ENCODE measurements at places on chromosomes 6 and 20. TPM values are rescaled to one million over a fixed set of nuclear protein-coding genes. Genes with fewer than 3 reads are reported as not detected.

DCDC2 gene
- total RNA-seq = 9.4 TPM

PREP gene
- 113 TPM for total RNA-seq

POPDC3 gene
- total RNA-seq = not detected

GPX5 gene
- total RNA-seq = 0.17 TPM
